Vagina (tissue), 2 donors: ENCODE measurements at places on chromosomes 13 and 19.
A peak's percentile ranks its signal among the peaks of the same experiment; 100 is the strongest.

DNA sequence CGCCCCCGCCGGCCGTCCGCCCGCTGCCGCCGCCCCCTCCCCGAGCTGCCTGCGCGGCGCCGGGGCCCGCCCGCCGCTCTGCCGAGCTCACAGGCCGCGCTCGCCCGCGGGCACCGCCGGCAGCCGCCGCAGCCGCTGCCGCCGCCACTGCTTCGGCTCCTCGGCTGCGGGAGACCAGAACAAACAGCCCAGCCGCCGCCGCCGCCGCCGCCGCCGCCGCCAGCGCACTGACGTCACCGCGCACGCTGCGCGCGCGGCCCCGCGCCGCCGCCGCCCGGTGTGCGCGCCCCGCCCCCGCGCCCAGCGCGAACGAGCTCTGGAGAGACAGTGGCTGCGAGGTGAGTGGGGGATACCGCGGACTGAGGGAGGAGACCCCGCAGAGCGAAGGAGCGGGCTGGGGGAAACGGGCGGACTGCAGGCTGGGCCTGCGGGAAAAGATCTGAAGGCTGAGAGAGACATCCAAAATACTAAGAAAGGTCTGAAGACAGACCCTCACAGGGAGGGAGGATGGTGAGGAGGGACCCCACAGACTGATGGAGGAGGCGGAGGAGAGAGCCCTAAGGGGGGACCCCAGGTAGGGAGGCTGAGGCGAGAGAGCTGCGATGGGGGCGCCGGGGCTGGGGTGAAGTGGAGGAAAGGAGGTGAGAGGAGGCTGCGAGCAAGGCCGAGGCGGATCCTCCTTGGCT, at the start of gene BRD4:
Gene BRD4 (minus strand): TSS at position 229 of the 686 bp plus-strand sequence. CDS start 59,440 bp downstream, outside the sequence.
- peak; percentile 88 for DNase-seq

DNA sequence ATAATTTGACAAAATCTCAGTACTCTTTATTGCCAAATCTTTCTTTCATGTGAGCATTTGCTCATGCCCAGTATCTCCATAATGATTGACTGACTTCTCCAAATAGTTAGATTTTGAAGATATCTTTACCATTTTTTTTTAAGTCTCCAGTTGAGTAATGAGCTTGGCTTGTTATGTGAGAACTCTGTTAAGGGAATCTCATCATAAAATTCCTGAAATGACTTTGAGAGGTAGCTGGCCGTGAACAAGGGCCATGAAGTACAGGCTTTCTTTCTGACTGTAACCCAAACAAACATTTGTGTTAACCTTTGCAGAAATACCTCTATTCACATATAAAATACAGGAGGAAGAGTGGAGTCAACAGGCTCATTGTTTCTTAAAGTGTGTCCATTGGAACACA, 449.7 kb downstream of the IRS2 start:
- DNase-seq: no peak

- DNase-seq: no peak
Measured at GRCh38 chr19:16296713-16297112, 27.9 kb upstream of the KLF2 start.

- no peak for DNase-seq
Measured at GRCh38 chr19:38340927-38341326, 5.3 kb downstream of the CATSPERG start.

GRCh38 chr13:48054601-48055000, 17.1 kb downstream of the NUDT15 start:
- no peak for DNase-seq

DNA sequence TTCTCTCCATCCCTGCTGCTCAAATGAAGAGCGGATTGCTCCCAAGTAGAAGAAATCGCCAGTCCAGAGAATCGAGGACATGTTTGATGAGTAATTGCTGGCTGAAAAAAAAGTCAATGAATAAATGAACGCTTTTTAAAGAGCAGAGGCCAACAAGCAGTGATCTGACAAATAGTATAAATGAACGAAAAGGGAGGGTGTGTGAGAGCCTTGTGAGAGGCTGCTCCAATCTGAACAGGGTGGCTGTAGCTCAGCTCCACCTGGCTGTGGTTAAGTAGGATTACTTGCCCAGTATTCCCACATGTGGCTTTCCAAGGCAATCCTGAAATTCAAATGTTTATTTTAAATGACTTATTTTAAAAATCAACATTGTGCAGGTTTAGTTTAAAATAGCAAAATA, 117.1 kb downstream of the TSHZ3 start:
- no peak for DNase-seq

DNA sequence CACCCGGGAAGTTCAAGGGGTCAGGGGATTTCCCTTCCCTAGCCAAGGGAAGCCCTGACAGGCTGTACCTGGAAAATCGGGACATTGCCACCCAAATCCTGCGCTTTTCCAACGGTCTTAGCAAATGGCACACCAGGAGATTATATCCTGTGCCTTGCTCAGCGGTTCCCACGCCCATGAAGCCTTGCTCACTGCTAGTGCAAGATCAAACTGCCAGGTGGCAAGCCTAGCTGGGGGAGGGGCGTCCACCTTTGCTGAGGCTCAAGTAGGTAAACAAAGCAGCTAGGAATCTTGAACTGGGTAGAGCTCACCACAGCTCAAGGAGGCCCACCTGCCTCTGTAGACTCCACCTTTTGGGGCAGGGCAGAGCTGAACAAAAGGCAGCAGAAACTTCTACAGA, 1794.5 kb downstream of the PCDH9 start:
- DNase-seq: no peak

DNA sequence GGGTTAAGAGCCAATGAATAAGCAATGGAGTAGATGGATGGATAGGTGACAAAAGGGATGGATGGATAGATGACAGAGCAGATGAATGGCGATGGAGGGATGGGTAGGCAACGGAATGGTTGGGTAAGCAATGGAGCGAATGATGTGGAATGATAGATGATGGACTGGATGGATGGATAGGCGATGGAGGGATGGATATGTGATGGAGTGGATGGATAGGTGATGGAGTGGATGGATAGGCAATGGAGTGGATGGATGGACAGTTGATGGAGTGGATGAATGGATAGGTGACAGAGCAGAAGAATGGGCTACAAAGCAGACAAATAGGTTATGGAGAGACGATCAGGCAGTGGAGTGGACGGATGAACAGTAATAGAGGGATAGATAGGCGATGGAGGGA, 269.6 kb downstream of the TEX29 start:
- DNase-seq: no peak
